ENCODE measurements at places on chromosomes 5 and 9.

DNA sequence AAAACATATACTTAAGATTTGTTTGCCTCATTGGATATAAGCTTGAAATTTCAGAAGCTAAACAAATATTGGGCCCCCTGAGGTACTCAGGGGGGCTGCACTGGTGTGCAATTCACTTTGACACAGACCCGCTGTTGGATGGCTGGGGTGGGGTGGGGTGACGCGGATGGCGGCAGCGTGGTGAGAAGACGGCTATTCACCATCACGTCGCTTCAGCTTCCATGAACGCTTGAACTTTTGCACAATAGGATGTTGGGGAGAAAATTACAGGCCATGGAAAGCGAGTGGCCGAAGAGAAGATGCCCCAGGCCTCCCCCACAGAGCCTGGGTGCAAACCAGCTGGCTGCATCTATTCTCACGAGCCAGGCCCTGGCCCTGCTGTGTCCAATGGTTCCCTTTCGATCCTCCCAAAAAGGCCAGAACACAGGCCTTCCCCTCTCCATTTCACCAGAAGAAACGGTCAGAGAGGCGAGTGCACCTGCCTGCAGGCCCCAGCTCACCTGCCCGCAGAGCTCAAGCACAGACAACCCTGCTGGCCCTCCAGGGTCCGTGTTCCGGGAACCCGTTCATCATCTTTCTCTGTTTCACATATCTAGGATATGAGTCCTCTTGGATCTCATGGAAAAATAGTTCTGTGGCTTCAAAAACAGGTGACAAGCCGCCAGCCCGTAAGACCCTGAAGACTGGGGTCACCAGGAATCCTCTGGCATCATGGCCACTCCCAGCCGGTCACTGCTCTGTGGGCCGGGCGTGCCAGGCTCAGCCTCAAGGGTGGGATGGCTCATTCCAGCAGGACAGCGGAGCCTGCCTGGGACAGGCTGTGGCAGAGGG, 46.8 kb upstream of the SARDH start:
- no peak for DNase-seq

DNA sequence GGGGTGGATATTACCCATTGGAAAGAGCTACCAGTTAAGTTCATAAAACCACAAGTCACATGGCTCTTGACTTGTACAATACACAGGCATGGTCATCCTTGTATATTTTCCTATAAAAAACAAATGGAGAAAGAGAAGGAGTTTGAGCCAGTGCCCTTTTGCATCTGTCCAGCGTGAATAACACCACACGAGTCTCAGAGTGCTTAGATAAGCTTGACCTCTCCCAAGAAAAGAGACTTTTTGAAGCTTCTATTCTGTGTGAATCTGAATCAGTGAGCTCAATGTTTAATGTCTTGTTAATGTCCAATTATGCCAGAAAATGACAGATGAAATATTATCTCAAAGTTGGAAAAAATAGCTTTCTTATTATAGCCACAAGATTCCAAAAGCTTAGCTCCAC, 30.9 kb upstream of the LPAR1 start:
- DNase-seq: no peak

- DNase-seq: no peak
These were observed 40.8 kb upstream of the HMHB1 start for GRCh38 chr5:143771189-143771588.

GRCh38 chr9:78050421-78050820, 18.8 kb upstream of the GNAQ start:
- DNase-seq: no peak

- no peak for DNase-seq
These were observed 90.7 kb downstream of the CCDC192 start for GRCh38 chr5:127793879-127794278.

DNA sequence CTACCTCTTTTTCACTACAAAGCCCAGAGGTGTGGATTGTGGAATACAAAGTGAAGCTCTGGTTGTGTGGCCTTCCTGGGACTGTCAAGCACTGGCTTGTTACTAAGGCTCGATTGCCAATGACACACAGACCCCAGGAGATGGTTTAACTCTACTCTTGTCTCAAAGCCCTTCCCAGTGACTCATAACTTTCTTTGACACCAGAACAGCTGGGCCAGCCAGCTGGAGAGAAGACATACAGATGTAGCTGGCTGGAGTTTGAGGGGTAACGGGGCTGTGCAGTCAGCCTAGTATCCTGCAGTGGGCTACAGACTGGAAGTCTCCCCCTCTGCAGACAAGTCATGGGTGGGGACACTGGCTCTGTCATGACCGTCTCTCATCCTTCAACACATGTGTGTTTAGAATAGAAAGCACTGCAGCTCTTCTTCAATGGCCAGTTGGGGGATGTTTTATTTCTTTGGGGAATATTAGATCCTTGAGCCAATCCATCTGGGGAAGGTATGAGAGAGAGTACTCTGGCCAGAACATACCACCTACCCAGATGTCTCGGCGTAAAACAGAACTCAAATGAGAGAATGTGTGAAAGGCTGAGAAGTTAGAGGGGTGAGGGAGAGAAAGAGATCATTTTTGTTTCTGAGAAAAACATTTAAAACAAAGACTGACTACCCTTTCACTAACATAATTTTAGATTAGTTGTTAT, 53.3 kb downstream of the SEMA6A start:
- no peak for DNase-seq

GRCh38 chr9:95570646-95571045, 53.9 kb upstream of the PTCH1 start:
- no peak for DNase-seq

DNA sequence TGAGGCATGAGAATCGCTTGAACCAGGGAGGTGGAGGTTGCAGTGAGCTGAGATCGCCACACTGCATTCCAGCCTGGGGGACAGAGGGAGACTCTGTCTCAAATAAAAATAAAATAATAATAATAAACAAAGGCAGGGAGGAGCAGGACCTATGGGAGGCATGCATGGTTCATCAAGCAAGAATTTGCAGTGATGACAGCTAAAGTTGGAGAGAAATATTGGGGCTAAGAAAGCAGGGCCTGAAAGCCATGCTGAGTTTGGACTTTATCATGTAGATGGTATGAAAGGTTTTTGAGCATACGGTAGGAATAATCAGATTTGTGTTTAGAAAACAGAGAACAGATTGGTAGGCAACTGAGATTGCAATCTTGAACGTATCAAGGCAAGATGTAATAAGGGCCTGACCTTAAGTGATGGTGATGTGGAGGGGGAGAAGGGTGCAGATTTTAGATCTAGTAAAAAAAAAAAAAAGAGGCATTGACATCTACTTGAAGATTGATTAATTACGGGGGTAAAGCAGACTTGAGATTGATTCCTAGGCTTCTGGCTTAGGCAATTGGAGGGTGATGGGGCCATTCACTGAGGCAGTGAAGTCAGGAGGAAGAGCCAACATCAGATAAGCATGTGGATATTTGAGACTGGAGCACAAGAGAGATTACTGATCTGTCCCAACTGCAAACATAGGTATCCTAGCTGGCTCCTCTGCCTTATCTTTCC, 50.7 kb downstream of the CFAP95 start:
- DNase-seq: no peak

- no peak for DNase-seq
These were observed 7.0 kb downstream of the PDCL start for GRCh38 chr9:122821278-122821943.

GRCh38 chr5:135442431-135443160, 4.6 kb downstream of the DCANP1 start:
- no peak for DNase-seq

GRCh38 chr9:38362852-38363588, 29.5 kb upstream of the ALDH1B1 start:
- DNase-seq: no peak

GRCh38 chr9:27003426-27004077, 1.9 kb downstream of the LRRC19 start:
- no peak for DNase-seq

DNA sequence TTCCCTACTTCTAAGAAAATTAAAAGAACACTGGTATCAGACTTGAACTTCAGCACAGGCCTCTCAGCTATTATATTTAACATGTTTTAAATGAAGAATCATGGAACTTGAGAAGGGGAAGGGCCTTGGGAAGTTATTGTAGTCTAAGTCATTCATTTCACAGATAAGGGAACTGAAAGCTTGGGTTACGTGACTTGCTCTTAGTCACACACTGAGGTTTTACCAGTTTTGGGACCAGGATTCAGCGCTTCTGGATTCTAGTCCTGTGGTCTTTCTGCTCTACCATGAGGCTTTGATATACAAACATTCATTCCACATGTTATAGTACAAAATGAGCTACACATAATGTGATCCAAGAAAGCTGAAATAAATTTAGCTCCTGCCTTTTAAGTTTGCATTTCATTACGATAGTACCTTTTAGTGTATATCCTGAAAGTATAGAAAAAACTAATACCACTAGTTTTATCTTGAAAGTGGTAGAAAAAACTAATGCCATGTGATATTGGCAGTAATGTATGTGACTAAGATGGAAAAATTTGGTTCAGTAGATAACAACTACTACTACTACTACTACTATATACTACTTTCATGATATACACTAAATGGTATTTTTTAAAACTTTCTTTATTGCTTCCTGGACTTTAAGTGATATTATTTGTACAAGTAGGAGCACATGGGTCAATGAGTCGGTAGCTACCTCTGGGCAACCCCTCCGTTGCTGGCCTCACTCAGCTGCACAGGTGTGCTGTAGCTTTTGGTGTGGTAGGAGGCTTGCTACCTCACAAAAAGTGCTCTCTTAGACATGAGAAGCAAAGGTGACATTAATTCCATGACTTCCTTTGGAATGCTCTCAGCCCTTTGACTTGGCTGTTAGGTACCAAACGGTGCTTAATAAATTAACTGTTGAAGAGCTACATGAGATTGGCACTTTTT, 40.7 kb downstream of the F2RL2 start:
- no peak for DNase-seq

- no peak for DNase-seq
These were observed 244.2 kb downstream of the AUH start for GRCh38 chr9:91117474-91117891.

- peak; percentile 46 for DNase-seq
These were observed 2.8 kb upstream of the PLK2 start for GRCh38 chr5:58462623-58463230.

DNA sequence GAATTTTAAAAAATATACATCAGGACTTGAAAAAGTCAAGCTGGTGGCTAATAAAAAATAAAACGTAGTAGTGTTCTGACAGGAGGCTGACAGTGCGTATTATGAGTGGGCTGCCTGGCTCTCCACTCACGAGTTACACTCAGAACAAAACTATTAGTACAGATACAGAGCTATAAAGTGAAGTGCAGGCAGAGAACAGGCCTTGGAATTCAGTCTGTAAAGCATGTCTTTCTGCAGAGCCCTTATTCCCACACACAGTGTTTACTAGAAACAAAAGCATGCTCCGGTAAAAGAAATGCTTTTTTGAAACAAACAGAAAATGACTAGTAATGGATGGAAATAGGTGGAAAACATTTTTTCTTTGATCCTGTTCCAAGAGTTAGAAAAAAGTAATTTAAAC, 334.7 kb downstream of the DIRAS2 start:
- no peak for DNase-seq
